ENCODE measurements at places on chromosomes 2 and 18.

DNA sequence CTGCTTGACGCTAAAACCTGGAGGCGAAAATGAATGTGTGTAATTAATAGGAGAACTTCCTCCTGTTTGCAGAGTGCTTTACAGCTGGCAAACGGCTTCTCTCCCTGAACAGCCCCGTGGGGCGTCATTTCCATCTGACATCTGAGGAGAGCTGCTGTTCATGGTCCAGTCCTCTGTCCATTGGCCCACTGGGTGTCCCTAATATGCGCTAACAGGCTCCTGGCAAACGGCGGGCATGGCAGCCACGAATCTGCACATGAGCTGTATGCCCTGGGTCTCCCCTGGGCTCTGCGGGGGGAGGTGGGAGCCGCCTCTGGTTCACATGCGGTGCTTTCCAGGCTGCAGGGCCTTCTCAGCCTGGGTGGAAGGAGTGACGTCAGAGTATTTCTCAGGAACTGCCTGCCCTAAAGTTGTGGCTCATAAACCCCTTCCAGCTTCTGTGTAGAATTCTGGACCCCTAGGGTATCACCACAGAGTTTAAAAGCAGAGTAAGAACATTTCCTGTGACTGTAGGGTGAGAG lies 73.2 kb downstream of the LRRFIP1 start:
- peak; percentile 67 for DNase-seq

DNA sequence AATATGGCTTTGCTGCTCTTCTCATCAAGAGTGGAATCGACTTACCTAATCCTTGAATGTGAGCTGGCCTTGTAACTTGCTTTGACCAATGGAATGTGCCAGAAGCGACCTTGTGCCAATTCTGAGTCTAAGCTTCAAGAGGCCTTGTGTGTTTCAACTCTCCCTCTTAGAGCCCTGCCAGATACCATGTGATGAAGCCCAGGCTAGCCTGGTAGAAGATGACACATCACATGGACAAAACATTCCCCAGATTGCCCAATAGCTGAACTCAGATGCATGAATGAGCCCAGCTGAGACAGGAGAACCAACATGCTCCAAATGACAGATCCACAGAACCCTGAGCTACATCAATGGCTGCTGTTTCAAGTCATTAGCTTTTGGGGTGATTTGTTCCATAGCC lies 4.2 kb upstream of the KLHL14 start:
- no peak for DNase-seq

DNA sequence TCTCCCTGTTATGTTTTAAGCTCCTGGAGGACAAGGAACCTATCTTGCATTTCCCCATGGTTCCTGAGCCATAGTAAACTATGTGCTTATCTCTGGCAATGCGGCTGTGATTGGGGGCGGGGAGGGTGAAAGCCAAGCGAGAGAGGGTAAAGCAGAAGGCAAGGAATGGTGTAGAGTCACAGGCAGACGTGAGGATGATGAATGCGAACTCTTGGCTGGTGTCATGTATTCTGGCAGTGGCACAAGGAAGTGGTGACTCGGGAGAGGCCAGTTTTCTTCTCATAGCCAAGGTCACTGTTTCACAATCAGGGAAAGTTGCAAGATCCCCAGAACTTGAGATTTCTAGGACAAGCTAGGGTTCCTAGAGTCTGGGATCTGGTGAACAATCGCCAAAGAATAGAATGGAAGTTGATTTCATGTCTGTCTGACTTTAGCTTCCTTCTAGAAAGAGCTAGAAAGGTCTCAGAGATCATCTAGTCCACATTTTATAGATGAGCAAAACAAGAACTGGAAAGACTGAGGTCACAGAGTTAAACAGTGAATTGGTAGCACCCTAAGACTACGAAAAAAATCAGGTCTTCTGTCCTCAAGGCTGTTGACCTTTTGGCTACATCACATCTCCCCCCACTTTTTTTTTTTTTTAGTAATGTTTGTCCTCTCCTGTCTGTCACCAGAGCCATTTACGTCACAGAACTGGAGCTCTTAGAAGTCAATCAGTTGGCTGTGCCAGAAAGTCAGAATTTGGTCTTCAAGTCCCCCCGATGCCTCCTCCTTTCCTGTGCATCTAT lies 137.0 kb downstream of the BCL11A start:
- DNase-seq = peak; percentile 76

- DNase-seq = no peak
Observed at GRCh38 chr2:5322396-5322795, 369.8 kb upstream of the SOX11 start.

DNA sequence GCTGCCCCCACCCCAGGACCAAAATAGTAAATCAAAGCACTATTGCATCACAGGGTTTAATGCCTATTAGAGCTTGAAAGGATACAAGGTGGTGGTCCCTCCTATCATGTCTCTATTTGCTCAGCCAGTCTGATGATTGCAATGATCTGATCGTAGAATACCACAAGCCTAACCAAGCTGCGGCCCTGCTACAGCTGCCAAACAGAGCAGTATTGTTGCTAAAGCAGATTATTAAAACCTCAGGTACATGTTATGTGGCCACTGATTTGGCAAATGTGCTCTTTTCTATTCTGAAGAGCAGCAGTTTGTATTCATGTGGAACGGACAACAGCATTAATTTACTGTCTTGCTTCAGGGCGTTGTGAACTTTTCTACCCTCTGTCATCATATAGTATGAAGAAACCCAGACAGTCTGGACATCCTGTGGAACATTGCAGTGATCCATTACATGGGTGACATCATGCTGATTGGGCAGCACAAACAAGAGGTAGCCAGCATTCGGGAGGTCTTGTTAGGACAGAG lies 8.4 kb upstream of the VAPA start:
- DNase-seq = peak; percentile 16

DNA sequence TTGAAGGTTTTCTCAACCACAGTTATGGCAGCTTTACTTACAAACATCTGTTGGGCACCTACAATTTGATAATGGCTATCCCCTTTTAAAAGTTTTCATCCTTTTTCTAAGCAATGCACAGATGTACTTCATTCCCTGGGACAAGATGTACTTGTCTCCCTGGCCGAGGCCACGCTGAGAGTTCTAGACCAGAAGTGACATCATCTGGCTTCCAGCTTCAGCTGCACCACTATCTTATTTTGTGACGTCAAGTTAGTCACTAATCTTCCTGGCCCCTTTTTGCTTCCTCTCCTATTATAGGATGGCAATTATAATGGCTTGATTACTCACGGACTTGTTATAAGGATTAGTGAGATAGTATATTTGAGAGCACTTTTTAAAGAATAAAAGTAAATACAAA lies 386.4 kb downstream of the BCL11A start:
- no peak for DNase-seq

- DNase-seq = no peak
Observed at GRCh38 chr2:240819126-240819857, 727 bp downstream of the KIF1A start.

DNA sequence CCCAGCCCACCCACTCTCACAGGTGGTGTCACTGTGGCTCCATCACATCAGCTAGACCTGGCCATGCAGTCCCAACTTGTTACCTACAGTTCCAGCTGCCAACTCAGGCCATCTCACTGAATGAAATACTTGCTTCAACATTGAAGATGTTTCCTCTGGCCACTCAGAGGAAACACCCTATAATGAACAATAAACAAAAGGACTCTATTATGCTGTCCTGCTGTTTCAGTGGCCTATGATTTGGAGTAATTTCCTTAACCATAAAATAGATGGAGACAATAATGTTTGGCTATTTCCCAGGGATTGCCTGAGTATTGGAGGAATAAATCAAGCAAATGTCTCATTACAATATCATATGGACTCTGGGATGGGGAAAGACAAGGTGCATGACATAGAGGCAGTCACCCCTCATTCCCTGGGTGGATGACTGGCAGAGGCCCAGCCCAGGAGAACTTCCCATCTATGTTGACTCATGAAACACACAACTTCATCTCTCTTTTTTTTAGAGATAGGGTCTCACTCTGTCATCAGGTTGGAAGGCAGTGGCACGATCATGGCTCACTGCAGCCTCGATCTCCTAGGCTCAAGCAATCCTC lies 134.4 kb downstream of the TGIF1 start:
- DNase-seq = no peak

GRCh38 chr2:166573391-166573790 lies 79.3 kb upstream of the SCN7A start:
- no peak for DNase-seq

- DNase-seq = no peak
Observed at GRCh38 chr2:134536296-134536695, 182.5 kb downstream of the TMEM163 start.

- no peak for DNase-seq
Observed at GRCh38 chr2:118457951-118458350, 369.7 kb downstream of the INSIG2 start.

DNA sequence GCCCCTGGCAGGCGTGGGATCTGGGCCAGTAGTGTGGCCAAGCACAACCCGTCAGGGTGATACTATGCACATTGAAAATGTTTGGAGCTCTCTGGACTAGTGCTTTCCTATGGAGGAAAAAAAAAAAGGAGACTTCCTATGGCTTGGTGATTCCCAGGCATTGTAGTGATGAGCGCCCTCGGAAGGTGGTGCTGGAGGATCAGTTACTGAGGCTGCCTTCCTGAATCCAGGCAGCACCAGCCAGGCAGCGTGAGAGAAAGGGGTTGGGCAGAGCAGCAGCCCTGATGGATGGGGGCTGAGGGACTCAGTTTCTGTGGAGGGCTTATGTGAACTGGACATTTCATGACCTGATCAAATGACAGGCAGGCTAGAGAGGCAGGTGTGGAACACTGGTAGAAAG lies 70.9 kb downstream of the CHRNA1 start:
- no peak for DNase-seq

DNA sequence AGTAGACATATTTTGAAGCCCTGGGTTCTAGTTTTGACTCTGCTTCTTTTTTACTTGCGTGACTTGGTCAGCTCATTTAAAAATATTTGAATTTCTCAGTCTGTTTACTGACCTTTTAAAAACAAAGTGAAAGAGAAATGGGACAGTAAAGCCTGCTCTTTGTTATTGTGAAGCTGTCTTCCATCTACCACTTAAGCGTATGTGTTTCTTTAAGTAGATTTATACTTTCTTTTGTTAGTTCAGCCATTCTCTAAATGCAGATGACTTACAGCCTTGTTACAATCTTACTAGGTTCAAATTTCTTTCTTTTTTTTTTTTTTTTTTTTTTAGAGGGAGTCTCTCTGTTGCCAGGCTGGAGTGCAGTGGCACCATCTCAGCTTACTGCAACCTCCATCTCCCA lies 79.5 kb downstream of the UBR3 start:
- no peak for DNase-seq

DNA sequence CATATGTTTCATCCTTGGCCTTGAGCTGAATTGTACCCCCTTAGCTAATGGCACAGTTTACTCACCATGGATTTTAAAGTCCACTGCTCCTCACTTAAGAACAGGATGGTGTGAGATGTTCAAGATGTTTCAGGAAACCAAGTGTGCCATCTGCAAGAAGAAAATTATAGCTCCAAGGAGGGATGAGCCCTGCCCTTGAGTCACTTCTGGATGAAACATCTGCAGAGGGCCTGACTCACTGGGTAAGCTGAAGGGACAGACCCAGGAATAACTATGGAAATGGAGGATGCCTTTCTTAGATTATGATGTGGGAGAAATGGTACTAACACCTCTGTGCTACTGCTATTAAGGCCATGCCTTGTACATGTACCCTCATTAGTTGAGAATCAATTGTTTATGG lies 6.4 kb downstream of the MARS2 start:
- no peak for DNase-seq

DNA sequence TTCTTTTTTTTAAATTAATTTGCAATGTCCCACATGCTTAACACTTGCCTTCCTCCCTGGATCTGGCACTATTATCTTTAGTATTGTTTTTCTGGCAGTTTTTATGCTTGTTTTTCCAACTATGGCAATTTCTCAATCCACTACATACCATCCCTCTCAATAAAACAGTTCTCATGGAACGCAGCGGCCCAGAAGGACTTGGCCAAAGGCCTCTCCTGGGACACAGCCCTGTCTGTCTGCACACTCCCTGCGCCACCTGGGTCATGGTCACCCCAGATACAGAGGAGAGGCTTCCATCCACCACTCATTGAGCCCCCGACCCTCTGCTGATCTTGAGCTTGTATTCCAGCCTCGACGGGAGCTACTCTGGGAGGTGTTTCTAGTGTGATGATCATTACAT lies 91.2 kb downstream of the TWIST2 start:
- DNase-seq = no peak

DNA sequence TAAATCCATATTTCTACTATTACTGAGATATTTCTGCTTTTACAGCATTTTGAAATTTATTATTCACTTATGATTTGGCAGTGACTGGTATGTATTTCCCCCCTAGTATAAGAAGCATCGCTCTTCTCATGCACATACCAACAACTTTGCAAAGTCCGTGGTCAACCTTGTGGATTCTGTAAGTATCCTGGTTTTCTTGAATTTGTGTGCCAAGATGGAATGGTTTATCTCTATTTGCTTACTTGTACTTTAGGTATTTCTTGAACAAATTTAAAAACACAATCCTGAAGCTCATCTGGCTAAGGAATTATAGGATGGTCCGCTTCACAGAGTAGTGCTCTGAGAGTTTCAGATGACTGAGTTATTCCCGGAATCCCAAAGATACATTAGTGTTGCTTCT lies 85.0 kb upstream of the FAM237A start:
- no peak for DNase-seq

DNA sequence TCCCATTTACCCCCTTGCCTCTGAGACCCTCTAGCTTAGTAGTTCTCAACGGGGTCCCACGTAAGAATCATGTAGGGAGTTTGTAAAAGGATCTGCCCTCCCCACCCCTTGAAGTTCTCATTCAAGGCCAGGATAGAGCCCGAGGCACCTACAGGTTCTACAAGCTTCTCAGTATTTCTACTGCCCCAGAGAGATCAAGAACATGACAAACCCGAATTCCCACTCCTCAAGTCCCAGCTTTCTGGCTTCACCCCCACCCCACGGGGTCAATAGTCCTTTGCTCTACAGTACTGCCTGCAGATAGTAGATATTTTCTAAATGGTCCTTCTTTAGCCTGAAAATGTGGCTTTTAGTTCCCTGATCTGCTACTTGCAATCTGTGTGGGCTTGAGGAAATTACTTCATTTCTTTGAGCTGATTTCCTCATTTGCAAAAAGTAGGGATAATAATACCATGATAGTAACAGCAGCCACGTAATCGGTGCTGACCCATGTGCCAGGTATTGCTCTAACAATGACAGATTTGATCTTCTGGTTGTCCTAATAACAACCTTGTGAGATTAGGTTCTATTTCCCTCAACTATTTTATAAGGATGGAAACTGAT lies 7.1 kb downstream of the CIB4 start:
- DNase-seq = peak; percentile 79

DNA sequence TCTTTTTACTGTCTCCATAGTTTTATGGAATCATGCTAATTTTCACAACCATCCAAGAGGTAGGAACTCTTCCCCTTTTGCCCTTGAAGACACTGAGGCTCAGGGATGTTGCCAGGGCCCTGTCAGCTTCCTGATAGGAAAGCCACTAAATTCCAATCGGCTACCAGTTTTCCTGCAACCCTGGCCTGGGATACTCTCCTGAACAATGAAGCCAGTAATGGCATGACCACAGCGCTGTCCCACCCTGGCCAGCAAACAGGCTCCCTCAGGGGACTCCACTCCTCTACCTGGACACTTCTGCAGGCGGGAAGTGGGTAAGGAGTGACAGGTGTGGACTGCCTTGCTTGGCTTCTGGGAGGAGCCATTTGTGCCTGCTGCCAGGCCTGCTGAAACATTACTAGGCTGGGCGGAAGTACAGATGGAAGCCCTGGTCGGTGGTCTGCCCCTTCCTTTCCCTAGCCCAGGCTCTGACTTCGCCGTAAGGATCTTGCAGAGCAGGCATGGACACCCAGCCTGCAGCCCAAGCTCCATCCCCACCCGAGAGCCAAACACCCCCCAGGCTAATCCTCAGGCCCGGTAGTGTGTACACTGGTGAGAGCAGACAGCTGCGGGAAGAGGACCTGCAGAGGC lies 78.8 kb upstream of the SMAD2 start:
- DNase-seq = no peak

GRCh38 chr2:237053066-237053465 lies 32.6 kb upstream of the COPS8 start:
- DNase-seq = no peak

All from inflammatory macrophage treated with lipopolysaccharide for 1 hour (primary cell).